ENCODE measurements at places on chromosomes 7 and 10.

DNA sequence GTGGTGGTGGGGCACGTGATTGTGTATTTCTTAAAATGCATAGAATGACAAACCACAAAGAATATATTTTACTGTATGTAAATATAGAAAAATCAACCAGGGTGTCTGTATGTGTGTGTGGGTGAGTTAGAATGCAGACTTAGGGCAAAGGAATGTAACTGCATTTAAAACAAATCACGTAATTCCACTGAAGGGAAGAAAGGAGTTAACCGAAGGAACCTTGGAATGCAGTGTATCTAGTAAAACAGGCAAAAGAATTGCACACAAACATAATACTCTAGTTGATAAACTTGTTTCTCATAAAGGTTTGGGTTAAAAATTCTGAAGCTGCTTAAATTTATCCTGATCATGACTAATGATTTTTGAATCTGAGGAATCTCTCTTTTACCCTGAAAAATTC, 134.9 kb downstream of the ADRA2A start:
- no peak for DNase-seq

- no peak for DNase-seq
These were observed 36.7 kb downstream of the PFKFB3 start for GRCh38 chr10:6239213-6239991.

- no peak for DNase-seq
These were observed 115.0 kb upstream of the ZNF438 start for GRCh38 chr10:31146491-31147209.

GRCh38 chr7:40475681-40475982, 340.8 kb downstream of the SUGCT start:
- no peak for DNase-seq

GRCh38 chr10:35413985-35414861, 77.9 kb downstream of the CCNY start:
- DNase-seq = no peak

GRCh38 chr7:40859965-40860543, 725.2 kb downstream of the SUGCT start:
- DNase-seq = no peak

DNA sequence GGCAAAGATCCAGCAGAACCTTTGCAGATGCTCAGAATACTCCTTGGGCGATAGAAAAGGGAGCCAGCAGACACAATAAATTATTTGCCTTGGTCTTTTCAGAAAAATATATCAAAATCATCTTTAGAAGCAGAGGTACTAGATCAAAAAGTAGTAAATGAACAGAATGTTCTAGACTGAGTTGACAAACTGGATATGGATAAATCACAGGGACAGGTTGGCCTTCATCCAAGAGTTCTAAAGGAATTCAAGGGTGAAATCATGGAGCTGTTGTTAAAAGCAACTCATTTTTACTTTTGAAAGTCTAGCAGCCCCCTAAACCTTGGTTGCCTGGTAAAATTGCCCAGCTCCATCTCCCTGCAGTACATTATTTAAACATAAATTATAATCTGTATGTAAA, 99.1 kb downstream of the PLCE1 start:
- no peak for DNase-seq

DNA sequence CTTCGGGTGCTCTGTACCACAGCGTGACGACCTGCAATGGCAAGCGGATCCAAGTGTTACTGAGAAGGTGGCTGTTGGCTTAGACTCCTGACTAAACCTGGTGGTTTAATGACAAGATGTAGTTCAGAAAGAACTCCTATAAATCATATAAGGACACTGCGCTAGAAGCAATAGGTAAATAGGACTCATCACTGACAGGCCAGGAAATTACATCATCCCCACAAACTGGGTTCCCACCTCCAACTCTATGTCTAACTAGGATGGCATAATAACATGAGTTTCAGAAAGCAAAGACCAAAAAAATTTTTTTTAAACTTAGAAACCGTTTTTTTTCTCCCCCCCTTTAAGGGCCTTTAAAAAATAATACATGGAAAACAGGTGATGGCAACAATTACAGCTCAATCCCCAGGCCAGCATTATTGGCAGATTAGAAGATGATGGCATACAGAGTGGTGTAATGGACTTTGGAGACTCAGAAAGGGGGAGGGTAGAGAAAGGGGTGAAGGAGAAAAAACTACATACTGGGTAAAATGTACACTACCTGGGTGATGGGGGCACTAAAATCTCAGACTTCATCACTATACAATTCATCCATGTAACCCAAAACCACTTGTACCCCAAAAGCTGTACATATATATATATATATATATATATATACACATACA, 81.4 kb upstream of the FAM133B start:
- no peak for DNase-seq

DNA sequence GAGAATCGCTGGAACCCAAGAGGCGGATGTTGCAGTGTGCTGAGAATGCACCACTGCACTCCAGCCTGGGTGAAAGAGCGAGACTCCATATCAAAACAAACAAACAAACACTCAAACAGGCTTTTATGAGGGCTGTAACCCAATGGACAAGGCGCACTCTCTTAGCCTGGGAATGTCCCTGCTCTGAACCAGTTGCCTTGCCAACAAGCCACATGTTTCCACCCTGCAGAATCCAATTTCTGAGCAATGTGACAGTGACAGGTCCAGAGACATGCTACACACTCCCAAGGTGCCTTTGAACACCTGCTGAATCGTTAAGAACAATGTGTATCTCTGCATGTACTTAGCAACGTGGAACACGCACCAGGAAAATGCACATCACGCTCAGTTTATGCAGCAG, 186.8 kb upstream of the AUTS2 start:
- no peak for DNase-seq

DNA sequence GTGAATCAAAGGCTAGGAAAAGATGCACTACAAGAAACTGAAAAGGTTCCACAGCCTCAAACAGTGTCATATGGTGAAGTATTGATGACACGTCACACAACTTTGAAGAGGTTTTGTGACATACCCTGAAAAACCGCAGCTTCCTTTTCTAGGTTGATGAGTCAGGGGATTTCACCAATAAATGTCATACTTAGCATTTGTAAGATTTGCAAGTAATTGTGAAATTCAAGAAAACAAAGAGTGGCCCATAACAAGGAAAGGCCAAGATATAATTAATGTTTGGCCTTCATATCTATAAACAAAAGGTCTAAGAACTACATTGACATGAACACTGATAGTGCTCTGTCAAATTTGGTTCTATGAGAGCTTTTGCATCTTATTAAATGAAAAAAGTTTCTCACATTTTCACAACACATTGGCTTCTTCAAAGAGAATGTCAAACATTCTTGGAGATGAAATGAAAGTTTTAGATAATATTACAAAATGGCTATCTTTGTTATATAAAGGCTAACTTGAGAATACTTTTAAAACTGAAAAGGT, 62.0 kb upstream of the NAMPT start:
- DNase-seq = no peak

DNA sequence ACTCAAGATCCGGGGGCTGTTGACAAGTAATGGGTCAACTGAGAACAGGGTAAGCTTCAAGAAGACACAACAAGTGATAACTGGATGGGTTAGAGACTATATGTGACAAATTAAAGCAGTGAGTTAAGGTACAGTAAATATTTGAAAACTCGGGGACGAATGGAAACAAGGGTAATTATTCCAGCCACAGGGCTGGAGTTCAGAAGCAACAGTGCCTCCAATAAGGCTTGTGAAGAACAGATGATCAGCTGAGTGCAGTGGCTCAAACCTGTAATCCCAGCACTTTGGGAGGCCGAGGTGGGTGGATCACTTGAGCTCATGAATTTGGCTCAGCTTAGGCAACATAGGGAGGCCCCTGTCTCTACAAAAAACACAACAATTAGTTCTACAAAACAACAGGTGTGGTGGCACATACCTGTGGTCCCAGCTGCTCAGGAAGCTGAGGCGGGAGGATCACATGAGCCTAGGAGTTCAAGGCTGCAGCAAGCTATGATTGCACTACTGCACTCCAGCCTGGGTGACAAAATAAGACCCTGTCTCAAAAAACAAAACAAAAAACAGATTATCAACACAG, 20.5 kb upstream of the DLD start:
- DNase-seq = no peak

- no peak for DNase-seq
These were observed 210.9 kb upstream of the VSTM2A start for GRCh38 chr7:54331311-54331710.

- no peak for DNase-seq
These were observed 45.6 kb upstream of the PDE1C start for GRCh38 chr7:32115831-32116230.

DNA sequence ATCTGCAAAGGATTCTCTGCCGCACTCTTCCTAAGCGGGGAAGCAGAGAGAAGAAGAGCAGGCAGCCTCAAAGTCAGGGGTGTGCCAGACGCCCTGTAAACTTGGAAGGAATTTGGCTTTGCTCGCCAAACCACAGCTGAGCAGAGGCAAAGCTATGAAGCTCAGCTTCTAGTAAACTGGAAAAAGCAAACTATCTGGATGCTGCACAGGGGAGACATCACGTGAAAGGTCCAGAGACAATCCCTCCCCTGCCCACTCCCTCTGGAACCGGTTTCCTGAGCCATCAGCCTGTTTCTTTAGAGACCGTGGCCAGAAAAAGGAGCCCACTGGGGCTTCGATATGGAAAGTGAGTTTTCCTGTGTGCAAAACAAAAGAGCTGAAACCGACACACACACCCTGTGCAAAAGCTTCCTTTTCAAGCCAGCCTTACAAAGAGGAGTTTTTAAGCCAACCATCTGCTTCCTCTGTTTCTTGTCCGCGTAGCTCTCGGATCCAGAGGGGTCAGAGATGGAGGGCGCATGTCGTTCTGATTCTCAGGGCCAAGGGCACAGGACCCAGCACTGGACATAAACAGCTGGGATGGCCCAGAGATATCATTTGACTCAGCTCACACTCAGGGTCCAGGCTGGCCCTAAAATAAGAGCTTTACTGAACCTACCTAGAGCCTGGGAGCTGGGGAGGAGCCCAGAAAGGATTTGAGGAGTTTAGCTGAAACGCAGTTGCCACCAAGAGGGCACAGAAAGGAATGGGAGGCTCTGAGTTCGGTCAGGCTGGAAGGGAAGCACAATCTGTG, 58.2 kb upstream of the DNAAF5 start:
- DNase-seq = no peak

- DNase-seq = no peak
These were observed 4.9 kb upstream of the DNTT start for GRCh38 chr10:96299383-96299782.

DNA sequence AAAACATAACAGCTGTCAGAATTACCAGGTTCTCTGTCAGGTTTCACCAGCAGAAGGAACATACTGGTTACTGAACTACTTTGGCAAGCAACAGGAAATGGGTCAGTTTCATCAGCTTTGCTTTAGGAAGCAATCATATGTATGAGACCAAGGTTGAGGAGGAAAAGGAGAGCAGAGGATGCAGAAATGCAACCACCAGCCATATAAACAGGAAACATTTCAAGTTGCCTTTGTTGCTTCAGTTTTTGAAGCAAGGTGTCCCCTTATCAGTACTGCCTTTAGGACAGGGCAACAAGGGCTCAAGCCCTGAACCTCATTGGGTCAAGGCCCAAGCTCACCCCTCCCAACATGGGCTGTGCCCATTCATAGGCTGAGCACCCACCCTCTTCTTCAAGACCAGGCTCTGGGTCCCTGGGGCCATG, 10.2 kb downstream of the HIPK2 start:
- DNase-seq = no peak

- DNase-seq = no peak
These were observed 19.7 kb downstream of the ESYT2 start for GRCh38 chr7:158809596-158809995.

- no peak for DNase-seq
These were observed 272.7 kb downstream of the DNAJB6 start for GRCh38 chr7:157609516-157609915.

DNA sequence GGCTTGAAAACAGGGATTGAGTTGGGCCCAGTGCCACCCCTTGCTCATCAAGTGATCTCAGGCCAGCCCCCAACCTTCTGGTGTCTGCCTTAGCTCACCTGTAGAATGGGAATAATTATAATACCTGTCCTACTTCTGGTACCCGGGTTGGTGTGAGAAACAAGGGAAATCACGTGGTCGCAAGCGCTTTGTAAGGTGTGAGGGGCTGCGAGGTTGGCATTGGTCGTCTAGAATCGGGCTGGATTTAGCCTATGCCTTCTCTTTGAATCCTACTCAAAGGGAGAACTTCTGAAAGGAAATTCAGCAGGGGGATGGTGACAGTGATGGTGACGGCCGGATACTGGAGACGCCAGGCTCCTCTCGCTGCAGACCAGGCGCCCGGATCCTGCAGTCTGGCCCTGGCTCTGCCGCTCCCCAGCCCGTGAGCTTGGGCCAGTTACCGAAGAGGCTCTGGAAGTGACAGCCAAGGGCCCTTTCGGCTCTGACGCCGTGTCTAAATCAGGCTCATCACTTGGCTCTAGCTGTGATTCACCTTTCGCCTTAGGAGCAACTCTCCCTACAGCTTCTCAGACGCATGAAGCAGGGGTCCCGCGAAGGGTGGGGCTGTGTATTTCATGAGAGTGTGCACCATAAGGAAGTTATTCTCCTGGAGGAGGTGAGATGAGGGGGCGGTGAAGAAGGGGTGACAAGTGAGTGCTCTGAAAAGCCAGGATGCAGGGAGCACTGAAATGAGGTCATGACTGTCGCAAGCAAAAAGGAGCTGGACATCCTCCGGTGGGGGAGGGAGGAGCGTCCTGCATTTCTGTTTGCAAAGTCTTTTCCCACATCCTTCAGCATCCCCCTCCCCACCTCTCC, 4.0 kb upstream of the CREB5 start:
- DNase-seq = no peak

DNA sequence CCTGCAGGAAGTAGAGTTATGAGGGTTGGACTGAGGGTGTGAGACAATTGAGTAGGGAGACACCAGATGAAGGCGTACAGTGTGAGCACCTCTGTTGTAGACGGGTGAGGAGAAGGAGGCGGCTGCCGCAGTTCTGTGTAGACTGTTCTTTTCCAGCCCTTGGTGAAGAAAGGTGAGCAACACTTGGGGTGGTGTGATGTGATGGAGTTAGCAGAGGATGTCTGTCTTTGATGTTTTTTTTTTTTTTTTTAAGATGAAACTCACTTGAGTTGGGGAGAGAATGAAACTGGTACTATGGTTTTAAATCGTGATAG, 42.8 kb upstream of the RNF216 start:
- no peak for DNase-seq

GRCh38 chr7:141144921-141145629, 71.2 kb downstream of the TMEM178B start:
- no peak for DNase-seq

- no peak for DNase-seq
These were observed 6.4 kb upstream of the TSPAN12 start for GRCh38 chr7:120864141-120864900.

DNA sequence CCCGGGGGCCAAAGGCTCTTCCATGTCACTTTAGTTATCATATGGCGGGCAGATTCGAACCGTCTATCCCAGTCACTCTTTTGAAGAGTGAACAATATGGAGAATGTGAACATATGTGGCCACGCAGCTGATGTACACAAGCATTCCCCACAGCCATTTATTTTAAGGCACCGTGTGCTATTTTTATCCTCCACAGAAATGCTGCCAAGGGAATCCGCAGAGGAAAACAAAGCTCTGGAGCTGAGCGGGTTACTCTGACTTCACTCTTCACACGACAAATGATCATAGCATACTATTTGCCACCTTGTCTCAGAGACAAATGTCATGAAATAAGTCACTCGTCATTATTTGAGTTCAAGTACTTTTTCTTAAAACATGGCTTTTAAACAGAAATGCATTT, 100.3 kb downstream of the CTBP2 start:
- no peak for DNase-seq

Measured in NCI-H774 (cell line).